ENCODE measurements at places on chromosomes 12 and 14. TPM values are rescaled to one million over a fixed set of nuclear protein-coding genes. Genes with fewer than 3 reads are reported as not detected.

DCAF4 gene
- 21.9 TPM for total RNA-seq

OR6C1 gene
- not detected for total RNA-seq

NGB gene
- not detected for total RNA-seq

CLEC2A gene
- total RNA-seq = not detected
